LoVo (cell line): ENCODE measurements at places on chromosomes 3 and 15.

DNA sequence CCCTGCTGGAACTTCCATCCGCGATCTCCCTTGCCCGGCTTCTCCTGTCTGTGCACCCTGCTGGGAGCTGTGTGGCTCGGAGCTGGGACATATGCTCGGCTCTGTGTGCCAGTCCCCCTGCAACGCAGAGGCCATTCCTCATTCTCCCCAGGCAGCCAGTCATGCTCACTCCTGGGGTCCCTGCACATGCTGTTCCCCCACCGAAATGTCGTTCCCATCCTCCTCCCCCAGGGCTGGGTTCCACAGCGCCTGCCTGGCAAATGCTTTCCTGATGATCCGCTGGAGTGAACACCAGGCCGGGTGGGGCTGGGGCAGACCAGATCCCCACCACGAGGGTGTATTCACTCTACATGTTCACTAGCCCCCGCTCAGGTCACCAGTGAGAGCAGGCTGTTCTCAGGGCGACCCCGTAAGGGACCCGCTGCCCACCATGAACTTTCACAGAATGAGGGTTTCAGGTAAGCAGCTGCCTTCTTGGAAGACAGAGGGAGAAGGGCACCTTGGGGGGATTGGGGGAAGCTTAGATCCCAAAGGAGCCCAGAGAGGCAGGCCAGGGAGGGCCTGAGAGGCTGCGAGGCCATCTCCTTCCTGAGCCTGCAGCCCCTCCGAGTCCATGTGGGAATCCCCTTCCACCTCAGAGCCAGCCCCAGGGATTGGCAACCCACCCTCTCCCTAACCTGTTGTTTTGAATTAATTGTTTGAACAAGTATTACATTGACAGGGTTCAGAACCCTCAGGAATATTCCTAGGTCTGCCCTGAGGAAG lies 88.7 kb upstream of the IQSEC1 start:
- DNase-seq: no peak

DNA sequence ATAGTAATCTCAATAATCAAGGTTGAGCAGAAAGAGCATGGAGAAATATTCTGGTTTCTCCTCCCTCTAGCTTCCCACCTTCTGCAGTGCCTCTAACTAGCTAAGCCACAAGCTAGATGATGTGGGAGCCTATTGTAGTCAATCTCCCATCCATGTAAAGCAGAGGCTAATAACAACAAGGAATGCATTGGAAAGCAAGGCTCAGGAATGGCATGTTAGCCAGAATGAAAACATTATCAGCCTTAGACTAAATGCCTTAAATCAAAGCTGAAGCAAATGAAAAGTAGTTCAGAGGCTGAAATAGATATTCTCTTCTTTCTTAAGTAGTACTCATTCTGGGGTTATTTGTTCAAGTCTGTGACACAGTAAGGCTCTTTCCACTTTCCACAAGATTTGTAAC lies 350.3 kb upstream of the DPPA4 start:
- DNase-seq: no peak

DNA sequence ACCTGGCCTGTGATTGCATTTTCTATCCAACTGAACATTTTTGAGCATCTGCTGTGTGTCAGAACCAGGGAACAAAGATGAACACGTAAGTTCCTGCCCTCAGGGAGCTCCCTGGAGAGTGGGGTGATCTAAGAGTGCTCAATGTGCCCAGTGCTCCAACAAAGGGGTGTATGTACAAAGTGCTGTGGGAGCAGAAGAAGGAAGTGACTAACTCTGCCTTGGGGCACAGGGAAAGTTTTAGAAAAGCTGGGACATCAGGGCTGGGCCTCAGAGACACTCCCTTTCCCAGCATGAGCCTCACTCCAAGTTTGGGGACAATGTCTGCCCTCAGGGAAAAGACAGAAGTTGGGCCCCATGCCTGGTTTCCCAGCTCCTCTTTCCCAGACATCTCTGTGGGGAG lies 27.6 kb upstream of the BNC1 start:
- DNase-seq: no peak

DNA sequence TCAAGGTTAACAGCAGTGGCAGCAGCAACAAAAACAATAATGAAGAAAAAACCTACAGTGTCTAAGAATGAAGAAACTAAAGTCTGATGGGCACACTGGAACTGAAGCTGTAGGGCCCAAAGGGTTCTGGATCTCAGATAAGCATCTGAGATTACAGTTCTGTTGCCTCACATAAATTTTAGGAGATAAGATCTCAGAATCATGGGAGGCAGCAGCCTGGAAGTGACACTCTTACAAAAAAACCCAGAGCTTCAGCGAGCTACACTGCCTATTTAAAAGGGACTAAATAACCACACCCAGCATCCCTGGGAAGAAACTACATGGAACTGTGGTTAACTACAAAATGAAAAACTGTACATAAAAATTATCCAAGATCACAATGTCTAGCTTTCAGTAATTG lies 61.2 kb downstream of the PLD1 start:
- no peak for DNase-seq

DNA sequence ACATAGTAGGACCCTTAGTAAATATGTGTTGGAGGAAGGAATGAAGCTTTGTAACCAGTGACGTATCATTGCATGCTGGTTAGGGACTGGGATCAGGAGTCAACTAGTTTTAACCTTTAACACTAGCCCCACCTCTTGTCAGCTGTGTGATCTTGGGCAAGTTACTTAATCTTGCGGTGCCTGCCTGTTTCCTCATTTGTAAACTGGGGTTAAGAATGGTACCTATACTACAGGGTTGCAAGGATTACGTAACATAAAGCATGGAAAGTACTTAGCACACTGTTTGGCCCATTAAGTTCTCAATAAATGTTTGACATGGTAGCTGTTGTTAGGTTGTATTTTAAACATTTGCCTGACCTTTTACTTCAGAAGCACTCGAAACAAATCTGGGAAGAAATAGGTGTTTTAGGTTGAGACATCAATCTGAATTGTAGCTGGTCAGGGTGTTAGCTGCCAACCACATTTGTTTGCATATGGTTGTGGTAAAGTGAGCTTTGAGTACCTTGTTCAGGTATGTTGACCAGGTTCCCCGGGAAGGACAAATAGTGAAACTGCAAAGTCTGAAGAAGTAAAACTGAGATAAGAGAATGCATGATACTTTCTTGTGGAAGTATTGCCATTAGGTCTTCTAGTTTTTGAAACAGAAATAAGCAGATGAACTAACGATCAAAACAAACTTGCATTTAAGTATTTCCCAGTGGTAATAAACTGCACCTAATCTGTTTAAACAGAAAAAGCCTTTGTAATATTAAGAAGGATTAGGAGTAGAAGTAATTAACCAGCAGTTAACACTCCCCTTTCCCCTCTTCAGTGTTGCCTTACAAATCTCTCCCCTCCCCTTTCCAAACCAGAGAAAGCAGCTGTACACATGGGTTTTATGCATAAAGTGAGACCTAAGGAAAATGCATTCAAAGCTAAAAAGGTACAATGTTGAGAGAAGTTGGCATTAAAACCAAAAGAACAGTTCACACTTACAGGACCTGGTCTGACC lies 25.8 kb upstream of the SCAANT1 start:
- peak; percentile 24 for DNase-seq

- no peak for DNase-seq
These were observed 202.4 kb upstream of the GADL1 start for GRCh38 chr3:31096661-31097395.

DNA sequence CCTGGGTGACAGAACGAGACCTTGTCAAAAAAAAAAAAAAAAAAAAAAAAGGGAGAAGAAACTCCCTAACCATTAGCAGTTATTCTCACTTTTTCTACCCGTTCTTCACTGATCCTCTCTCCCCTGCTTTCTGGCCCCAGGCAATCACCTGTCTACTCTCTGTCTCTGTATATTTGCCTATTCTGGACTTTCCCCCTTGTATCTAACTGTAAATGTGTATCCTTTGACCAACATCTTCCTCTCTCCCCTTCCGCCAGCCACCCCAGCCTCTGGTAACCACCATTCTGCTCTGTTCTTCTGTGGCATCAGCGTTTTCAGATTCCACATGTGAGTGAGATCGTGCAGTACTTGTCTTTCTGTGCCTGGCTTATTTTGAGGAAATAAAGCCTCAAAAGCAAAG lies 6.9 kb downstream of the CYFIP1 start:
- no peak for DNase-seq

DNA sequence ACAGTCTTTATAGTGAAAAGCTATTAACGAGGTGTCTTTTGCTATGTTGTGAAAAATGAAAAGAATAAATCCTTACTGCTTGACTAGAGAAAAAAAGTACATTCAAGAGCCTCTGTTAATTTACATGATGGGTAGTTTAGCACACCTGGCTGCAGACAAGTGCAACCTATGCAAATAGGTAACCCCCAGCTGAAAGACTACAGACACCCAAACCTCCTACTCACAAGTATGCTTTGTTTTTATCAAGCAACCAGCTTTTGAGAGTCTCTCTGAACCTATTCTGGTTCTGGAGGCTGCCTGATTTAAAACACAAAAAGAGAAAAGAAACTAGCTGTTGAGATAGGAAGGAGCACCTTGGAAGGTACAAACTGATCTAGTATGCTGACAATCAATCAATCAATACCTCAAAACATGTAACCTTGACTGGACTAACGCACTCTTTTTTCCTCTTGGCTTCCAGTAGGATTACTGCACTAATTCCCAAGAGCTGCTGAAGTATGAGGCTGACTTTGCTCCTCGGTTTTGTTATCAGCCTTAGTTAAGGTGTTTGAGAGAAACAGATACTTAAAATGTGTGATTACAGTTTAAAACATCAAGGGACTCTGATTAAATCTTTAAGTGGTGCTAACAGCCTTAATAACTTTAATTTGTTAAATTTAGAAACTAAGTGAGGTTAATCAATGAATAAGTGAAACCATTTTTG lies 63.6 kb downstream of the OSBPL10 start:
- DNase-seq: no peak

- DNase-seq: no peak
These were observed 110.9 kb downstream of the LMLN start for GRCh38 chr3:198070871-198071270.

DNA sequence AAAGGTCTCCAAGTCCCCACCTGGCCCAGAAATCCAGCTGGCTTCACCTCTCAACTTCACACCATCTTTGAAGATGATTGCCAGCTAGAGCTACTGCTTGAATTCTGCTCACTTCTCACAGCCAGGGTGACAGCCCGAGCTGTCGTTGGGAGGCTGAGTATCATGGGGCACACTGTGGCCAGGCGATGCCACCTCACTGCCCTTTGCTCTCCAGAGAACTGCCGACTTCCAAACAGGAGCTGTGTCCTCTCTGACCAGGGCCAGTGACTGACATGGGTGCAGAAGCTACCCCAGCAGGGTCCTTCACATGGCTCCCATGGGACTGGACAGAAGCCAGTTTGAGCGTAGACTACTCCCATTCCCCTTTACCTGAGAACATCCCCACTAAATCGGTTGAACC lies 254.0 kb downstream of the GABRB3 start:
- DNase-seq: no peak

- peak; percentile 88 for DNase-seq
These were observed 37.2 kb downstream of the BHLHE40 start for GRCh38 chr3:5016211-5017161.

DNA sequence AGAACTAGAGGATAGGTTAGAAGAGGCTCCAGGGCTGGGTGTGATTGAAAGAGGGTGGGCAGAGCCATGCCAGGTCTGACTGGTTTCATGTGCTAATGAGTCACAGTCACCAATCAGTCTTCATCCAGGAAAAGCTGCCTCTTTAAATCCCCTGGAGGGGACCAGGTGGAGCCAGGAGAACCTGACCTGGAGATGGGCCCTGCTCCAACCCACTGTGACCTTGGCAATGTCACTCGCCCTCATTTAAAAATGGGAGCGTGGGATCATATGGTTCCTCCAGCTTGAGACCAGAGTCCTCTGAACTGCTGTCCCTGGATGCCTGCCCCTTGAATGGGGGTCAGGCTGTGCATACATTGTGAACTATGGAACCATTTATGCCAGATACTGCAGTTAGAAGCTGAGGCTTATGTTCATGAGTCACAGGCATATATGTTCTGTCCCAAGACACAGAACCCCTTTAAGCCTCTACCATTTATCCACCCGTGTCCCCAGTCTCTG lies 23.0 kb downstream of the HES1 start:
- DNase-seq: peak; percentile 68

GRCh38 chr15:83206526-83207008 lies 1.1 kb downstream of the HDGFL3 start:
- no peak for DNase-seq

DNA sequence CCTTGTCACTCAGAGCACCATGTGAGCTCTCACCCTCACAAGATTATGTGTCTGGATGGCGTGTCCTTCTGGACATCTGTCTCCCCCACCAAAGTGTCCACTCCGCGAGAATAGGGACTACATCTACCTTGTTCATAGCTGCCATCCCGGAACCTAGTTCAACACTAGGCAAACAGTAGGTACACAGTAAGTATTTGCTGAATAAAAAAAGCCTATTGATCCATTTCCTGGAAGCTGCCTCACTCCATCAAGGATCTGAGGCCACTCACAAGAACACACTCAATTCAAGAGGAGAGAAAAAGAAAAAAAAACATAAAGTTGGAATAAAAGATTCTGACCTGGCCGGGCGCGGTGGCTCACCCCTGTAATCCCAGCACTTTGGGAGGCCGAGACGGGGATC lies 11.2 kb upstream of the ALAS1 start:
- no peak for DNase-seq

GRCh38 chr3:110808630-110809029 lies 263.0 kb upstream of the NECTIN3 start:
- no peak for DNase-seq

DNA sequence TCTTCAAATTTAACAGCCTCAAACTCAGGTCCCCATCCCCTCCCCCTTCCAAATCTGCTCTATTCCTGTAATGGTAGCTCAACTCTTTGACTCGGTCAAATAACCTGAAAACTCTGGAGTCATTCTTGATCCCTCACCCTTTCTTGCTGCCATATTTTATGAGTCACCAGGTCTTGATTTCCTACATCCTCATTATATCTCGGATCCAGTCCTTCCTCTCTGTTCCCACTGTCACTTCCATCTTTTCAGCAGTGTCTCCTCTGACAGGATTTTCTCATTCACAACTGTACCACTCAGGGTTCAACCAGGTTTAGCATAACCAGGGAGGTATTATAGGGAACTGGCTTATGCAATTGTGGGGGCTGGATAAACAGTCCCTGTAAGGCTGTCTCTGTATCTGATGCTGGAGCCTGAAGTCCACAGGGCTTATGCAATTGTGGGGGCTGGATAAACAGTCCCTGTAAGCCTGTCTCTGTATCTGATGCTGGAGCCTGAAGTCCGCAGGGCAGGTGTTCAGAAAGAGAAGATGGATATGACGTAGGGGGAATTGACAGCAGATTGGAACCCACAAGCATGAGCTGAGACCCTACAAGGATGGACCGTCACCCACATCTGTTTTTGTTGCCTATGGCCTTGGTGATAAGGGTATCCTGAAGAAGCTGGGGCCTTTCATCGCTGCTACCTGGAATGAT lies 9.1 kb upstream of the FETUB start:
- no peak for DNase-seq

- no peak for DNase-seq
These were observed at the start of gene TIGIT for GRCh38 chr3:114293838-114294535. Gene TIGIT, plus strand, starts transcription at chr3:114294028. Its CDS starts 34 bp downstream, at chr3:114294062.

- DNase-seq: no peak
These were observed 844 bp upstream of the PFN2 start for GRCh38 chr3:149971403-149972075.

GRCh38 chr15:38254051-38254883 lies 1.6 kb downstream of the SPRED1 start:
- DNase-seq: peak; percentile 65
